T-helper 1 cell (primary cell): ENCODE measurements at places on chromosomes 16 and 17.

- no peak for DNase-seq
Observed at GRCh38 chr17:32795339-32795979, 81.5 kb downstream of the MYO1D start.

DNA sequence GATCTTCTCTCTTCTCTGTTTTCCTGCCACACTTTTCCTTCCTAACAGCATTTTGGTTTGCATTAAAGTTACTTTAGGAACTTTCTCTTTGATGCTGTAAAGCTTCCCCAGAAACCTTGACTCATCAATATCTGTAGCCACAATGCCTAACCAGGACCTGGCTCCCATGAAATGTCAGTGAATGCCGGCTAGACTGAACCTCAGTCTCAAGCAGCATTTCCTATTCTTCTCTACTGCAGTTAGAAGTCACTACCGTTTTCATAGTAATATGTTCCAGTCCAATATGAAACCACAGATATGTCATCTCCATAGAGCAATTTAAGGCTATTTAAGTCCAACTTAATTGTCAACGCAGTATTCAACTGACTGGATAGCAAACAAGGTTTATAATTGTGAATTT lies 28.9 kb downstream of the ITFG1 start:
- no peak for DNase-seq

DNA sequence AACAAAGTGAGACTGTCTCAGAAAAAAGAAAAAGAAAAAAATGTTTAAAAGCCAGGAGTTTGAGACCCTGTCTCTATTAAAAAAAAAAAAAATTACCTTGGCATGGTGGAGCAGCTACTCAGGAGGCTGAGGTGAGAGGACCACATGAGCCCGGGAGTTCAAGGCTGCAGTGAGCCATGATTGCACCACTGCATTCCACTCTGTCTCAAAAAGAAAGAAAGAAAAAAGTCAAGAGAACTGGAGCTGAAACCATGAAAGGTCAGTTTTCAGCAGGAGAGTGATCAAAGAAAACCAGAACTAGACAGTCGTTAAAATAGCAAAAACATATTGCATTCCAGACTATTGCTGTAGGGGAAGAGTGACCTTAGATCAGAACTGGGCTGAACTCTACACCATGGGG lies 8.8 kb downstream of the QPRT start:
- DNase-seq = no peak

DNA sequence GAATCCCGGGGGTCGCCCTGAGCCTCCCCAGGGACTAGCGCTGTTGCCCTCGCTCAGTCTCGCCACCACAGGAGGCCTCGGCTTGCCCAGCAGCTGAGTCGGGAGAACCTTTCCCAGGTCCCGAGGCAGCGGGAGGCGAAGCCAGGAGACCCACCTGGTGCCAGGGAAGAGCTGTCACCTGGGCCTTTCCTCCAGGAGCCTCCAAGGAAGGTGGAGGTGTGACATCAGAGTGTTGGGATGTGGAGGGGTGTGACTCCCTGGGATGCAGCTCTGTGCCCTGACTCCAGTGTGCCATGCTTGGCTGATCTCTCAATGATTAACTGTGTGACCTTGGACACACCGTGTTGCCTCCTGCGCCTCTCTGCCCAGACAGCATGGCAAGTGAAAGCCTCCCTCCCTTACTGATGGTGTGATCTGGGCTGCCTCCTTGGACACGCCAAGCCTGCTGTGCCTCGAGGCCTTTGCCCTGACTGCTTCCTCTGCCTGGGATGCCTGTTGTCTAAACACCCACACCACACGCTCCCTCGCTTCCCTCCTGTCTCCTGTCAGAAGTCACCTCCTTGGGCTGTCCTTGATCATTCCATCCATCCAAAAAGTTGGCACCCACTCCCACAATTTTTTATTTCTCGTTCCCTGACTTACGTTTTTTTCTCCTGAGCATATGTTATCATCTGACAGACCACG lies 88.0 kb downstream of the CMIP start:
- no peak for DNase-seq

DNA sequence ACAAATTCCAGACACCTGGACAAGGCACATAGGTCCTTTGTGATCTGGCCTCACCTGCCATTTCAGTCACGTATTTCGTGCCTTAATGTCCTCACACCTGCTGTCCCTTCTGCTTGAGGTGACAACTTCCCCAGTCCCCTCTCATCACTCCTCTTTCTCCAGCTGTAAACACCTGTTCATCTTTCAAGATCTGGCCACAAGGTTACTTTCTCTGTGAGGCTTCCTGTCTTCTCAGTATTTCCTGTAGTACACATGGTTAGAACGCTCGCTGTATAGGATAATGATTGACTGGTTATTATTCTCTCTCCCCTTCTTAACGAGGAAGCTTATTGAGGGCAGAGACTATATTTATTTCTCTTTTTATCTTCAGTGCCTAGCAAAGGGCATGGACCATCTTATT lies 74.5 kb upstream of the PMFBP1 start:
- no peak for DNase-seq

- no peak for DNase-seq
Observed at GRCh38 chr17:83180264-83180995, 101.0 kb downstream of the METRNL start.

DNA sequence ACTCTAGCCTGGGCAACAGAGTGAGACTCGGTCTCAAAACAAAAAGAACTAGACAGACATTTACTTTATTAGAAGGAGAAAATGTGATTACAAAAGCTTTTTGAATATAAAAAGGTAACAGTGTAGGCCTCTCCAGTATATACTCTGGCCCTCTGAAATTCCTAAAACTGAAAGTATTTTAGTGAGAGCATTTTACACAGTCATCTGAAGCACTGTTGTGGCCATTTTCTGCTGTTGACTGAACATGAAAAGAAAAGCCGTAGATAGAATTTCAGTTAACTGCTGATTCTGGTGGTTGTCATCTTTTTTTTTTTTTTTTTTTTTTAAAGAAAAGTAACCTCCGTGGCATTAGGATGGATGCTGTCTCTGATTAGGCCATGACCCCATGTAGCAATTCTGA lies 15.6 kb downstream of the DUSP14 start:
- no peak for DNase-seq

DNA sequence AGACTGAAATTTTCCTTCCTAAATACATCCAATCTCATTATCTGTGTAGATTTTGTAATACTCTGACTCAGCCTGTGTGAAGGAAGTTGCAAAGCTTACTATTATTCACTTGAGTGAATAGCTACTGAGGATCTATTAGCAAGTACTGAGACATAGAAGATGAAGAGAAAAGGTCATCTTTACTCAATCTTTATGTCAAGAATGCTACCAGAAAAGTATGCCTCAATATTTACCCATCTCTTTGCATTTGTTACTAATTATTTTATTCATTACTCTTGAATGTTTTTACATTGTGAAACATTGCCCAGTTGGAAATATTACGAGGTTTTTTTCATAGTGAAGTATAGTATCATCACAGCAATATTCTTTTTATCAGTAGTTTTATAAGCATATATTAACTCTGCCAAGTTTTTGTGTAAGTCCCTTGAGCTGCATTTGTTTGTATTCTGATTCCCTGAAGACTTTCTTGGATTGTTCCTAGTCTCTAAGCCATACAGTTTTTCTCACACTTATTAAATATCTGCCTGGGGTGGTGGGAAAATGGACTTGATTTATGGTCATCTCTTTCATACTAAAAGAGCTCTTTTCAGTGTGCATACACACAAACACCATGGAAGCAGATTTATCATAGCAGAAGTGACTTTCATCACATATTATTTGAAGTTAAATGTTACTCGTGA lies 110.4 kb downstream of the MRTFB start:
- DNase-seq = no peak

DNA sequence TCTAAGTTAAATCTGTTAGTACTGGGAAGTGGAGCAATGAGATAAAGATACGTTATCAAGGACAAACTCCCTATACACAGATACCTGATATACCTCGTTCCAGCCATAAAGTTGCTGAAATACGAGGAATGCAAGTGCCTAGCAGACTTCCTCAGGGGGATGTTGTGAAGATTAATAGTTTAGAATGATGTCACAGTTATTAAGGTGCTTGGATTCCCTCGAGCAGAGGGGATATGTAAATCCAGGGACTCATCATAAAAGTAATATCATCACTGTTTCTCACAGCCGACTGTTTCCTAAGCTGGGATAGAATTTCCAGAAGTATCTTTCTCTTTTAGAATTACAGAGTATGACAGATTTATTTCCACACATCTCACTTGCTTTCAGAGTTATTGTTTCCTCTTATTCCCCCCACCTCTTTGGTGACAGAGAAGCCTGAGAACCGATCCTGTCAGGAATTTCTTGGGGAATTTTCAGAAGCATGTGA lies 28.4 kb upstream of the ZFHX3 start:
- DNase-seq = no peak

GRCh38 chr17:80961541-80962330 lies 29.9 kb upstream of the CHMP6 start:
- no peak for DNase-seq

DNA sequence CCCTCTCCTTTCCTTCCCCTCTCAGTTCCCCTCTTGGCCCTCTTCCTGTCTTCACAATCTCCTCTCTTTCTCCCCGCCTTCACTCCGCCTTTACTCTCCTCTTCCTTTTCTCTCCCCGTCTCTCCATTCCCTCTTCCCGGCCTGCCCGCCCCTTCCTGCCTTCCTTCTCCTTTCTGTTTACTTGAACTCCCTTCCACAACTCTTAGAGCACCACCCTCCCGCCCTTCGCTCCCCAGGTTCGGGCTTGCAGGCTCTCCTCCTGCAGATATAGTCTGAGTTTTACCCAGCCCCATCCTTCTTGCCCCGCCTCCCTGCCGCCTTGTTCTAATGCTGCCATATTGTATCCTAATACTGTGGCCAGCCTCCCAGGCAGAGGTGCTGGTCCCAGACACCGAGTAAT lies 201.5 kb upstream of the N4BP1 start:
- no peak for DNase-seq

- no peak for DNase-seq
Observed at GRCh38 chr16:87847467-87847784, 21.9 kb downstream of the SLC7A5 start.

DNA sequence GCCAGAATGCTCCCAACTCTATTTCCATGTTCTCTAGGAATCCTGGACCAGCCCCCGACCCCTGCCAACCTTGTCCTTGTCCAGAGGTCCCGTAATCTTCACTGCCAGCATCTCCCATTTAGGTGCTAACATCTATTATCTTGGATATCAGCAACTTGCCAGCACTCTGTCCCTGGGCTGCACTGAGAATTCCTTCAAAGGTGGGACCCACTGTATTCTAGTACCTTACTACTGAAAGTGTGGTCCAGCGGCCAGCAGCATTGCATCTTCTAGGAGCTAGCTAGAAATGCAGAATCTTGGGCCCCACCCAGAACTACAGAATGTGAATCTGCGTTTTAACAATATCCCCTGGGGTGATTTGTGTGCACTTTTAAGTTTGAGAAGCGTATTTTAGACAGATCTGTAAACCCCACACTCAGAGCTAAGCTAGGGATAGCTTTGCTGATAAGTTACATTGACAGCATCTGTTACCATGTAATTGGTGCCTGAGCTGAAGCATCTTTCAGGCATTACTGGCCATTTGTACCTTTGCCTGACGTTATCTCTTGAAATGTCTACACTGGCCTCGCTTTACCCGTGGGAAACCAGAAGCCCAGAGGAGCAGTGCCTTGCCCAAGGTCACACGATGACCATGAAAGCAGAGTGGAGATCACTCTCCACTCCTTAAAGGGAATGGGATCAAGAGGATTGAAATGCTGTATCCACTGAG lies 8.3 kb downstream of the ABAT start:
- DNase-seq = no peak
